ENCODE measurements at places on chromosomes 4 and X. TPM values are rescaled to one million over a fixed set of nuclear protein-coding genes. Genes with fewer than 3 reads are reported as not detected.

The DCAF12L2 gene
- 10.3 TPM for polyA plus RNA-seq

The SPANXA2 gene
- polyA plus RNA-seq: not detected

The FAM9B gene
- 0.15 TPM for polyA plus RNA-seq

The TAF1 gene
- 20.4 TPM for polyA plus RNA-seq

The DCAF12L1 gene
- not detected for polyA plus RNA-seq

The EDNRA gene
- polyA plus RNA-seq: 43.4 TPM

The SSX4 gene
- not detected for polyA plus RNA-seq

The ZAR1 gene
- polyA plus RNA-seq: not detected

The GASK1B gene
- 59.3 TPM for polyA plus RNA-seq

Measured in muscle of arm (tissue), 14 donors.